Cerebellar cortex (tissue), 1 donor: ENCODE measurements at places on chromosomes 5 and 9.

DNA sequence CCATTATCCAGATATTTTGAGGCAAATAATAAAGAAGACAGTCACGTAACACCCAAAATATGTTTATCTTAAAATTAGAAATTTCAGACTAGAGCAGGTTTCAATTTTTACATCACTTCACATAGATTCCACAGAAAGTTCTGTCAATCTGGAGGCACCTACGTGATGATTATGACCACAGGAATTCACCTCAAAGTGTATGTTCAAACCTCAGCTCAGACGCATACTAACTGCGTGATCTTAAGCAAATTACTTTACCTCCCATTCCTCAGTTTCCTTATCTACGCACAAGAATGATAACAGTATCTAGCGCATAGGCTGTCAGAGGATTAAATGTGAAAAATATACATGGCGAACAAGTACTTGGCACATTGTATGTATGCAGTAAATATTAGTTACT, 5.9 kb upstream of the CDH6 start:
- no peak for DNase-seq

DNA sequence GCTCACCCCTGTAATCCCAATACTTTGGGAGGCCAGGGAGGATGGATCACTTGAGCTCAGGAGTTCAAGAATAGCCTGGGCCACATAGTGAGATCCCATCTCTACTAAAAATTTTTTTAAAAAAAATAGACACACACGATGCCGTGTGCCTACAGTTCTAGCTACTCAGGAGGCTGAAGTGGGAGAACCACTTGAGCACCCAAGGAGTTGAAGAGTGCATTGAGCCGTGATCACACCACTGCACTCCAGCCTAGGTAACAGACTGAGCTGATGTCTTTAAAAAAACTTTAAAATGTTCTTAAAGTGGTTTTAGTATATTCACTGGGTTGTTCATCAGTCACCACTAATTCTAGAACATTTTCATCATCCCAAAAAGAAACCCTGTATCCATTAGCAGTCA, 51.9 kb upstream of the RNF38 start:
- DNase-seq = no peak

- DNase-seq = no peak
Measured at GRCh38 chr5:3346111-3346820, 249.4 kb upstream of the IRX1 start.

- peak; percentile 77 for DNase-seq
Measured at GRCh38 chr5:88144219-88145001, 124.2 kb downstream of the TMEM161B start.

GRCh38 chr5:32182463-32183063, 8.4 kb upstream of the GOLPH3 start:
- no peak for DNase-seq
